CD4-positive, CD25-positive, alpha-beta regulatory T cell (primary cell): ENCODE measurements at places on chromosomes 4 and X.
A peak's percentile ranks its signal among the peaks of the same experiment; 100 is the strongest.

- H3K27me3 ChIP-seq, result peaks cover 21% of the 10 kb centered on the region
- no peaks in the 10 kb centered on the region for H3K4me1 ChIP-seq
- no peaks in the 10 kb centered on the region for H3K36me3 ChIP-seq
- no peak for DNase-seq
- no peak overlapping the region for H3K27ac ChIP-seq
- H3K4me3 ChIP-seq, result no peak overlapping the region
Measured at GRCh38 chr4:74930162-74930561, 2.8 kb upstream of the PARM1 start.

DNA sequence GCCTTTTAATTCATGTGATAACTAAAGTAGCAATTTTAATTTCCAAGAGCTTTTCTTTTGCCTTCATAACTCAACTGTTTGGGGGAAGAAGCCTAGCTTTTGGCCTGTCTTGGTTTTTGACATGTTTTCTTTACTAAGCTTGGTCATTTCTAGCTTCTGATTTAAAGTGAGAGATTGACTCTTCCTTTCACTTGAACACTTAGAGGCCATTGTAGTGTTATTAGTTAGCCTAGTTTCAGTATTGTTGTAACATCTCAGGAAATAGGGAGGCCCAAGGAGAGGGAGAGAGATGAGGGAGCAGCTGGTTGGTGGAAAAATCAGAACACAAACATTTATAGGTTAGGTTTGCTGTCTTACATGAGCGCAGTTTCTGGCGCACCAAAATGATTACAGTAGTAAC is 44.8 kb downstream of the DCLK2 start:
- no peaks in the 10 kb centered on the region for H3K36me3 ChIP-seq
- DNase-seq, result no peak
- no peaks in the 10 kb centered on the region for H3K27me3 ChIP-seq
- no peak overlapping the region for H3K4me3 ChIP-seq
- H3K27ac ChIP-seq, result no peak overlapping the region

GRCh38 chr4:86521373-86521969 is 72.6 kb upstream of the PTPN13 start:
- H3K4me3 ChIP-seq, result no peak overlapping the region
- no peaks in the 10 kb centered on the region for H3K4me1 ChIP-seq
- H3K27ac ChIP-seq, result no peak overlapping the region
- H3K27me3 ChIP-seq, result no peaks in the 10 kb centered on the region

- H3K27ac ChIP-seq, result no peak overlapping the region
- DNase-seq, result no peak
- no peak overlapping the region for H3K4me3 ChIP-seq
Measured at GRCh38 chr4:530017-530781, 31.2 kb downstream of the PIGG start.

- no peaks in the 10 kb centered on the region for H3K27me3 ChIP-seq
- no peak overlapping the region for H3K4me3 ChIP-seq
- H3K36me3 ChIP-seq, result no peaks in the 10 kb centered on the region
Measured at GRCh38 chrX:38923451-38923969, 122.3 kb downstream of the MID1IP1 start.

- H3K27me3 ChIP-seq, result no peaks in the 10 kb centered on the region
- peaks cover 26% of the 10 kb centered on the region for H3K4me1 ChIP-seq
- DNase-seq, result no peak
- H3K4me3 ChIP-seq, result peak overlapping the region; percentile 85
Measured at GRCh38 chr4:67546004-67546356, 677 bp upstream of the CENPC start.

DNA sequence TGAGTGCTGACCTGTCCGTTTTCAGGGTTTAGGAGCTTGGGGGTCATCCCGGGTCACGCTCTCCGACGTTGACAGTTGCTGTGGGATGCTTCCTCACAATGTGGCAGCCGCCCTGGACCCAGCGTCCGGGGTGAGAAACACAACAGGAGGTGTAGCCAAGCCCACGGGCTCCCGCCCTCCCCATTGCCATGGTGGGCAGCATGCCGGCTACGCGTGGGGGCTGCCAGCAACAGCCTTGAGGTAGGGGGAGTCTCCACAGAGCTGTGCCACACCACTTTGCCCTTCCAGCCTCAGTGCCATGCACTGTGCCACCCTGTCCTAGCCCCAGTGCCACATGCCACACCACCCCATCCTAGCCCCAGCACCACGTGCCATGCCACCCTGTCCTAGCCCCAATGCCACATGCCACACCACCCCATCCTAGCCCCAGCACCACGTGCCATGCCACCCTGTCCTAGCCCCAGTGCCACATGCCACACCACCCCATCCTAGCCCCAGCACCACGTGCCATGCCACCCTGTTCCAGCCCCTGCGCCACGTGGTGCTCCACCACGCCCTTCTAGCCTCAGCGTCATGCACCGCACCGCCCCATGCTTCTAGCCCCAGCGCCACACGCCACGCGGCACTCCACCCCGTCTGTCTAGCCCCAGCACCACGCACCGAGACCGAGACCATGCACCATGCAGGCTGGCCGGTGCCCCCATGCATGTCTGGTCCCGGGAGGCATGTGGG is 8.5 kb upstream of the HGFAC start:
- H3K4me3 ChIP-seq, result no peak overlapping the region
- DNase-seq, result no peak
- no peaks in the 10 kb centered on the region for H3K27me3 ChIP-seq
- no peaks in the 10 kb centered on the region for H3K36me3 ChIP-seq

GRCh38 chr4:17400686-17401085 is 111.2 kb downstream of the QDPR start:
- no peaks in the 10 kb centered on the region for H3K36me3 ChIP-seq
- H3K27me3 ChIP-seq, result no peaks in the 10 kb centered on the region
- H3K27ac ChIP-seq, result no peak overlapping the region
- H3K4me1 ChIP-seq, result no peaks in the 10 kb centered on the region
- DNase-seq, result no peak
- H3K4me3 ChIP-seq, result no peak overlapping the region

DNA sequence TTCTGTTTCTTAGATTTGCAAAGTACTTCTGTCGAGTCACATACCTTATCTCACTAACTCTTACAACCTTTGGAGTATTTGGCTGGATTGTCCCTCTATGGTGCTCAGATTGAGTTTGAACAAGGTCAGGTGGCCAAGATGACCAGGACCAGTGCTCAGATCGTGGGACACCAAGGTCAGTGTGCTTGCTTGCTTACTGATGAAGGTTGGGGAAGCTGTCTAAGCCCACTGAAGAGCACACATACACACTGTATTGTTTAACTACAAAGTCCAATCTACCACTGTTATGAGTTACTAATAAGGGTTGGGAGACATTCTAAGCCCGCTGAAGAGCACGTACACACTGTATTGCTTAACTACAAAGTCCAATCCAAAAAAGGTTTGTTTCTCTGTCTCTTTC is 53.7 kb downstream of the TAB3 start:
- H3K4me3 ChIP-seq, result no peak overlapping the region
- H3K27me3 ChIP-seq, result no peaks in the 10 kb centered on the region
- no peaks in the 10 kb centered on the region for H3K4me1 ChIP-seq
- H3K36me3 ChIP-seq, result peaks cover 23% of the 10 kb centered on the region

DNA sequence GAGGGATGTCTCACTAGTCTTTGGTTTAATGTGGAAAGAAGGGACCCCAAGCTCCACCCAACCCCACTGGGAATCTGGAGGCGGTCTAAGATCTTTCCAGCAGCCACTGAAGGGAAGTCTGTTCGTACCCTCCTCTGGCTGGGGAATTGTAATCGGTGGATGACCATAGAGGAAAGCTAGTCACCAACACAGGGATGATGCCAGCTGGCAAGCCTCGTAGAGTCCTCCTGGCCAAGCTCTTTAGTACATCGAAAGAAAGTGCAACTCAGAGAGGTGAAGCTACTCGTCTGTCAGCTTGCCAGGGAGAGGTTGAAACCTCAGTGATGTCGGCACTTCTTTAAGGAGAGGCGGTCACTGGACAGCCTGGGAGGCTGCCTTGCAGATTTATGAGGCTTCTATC is 58.7 kb downstream of the MAMLD1 start:
- DNase-seq, result no peak
- no peaks in the 10 kb centered on the region for H3K36me3 ChIP-seq
- H3K4me1 ChIP-seq, result no peaks in the 10 kb centered on the region
- no peak overlapping the region for H3K4me3 ChIP-seq
- H3K27ac ChIP-seq, result no peak overlapping the region

GRCh38 chrX:115030625-115031024 is 13.2 kb upstream of the IL13RA2 start:
- H3K4me3 ChIP-seq, result no peak overlapping the region
- no peaks in the 10 kb centered on the region for H3K4me1 ChIP-seq
- no peaks in the 10 kb centered on the region for H3K27me3 ChIP-seq
- DNase-seq, result no peak
- H3K36me3 ChIP-seq, result no peaks in the 10 kb centered on the region

GRCh38 chr4:10554694-10555093 is 97.5 kb upstream of the ZNF518B start:
- no peaks in the 10 kb centered on the region for H3K4me1 ChIP-seq
- H3K4me3 ChIP-seq, result no peak overlapping the region
- H3K27me3 ChIP-seq, result no peaks in the 10 kb centered on the region
- DNase-seq, result peak; percentile 6
- no peak overlapping the region for H3K27ac ChIP-seq
